ENCODE measurements at places on chromosomes 2 and 18.

GRCh38 chr2:84781942-84782716, 98.8 kb downstream of the TRABD2A start:
- no peak for DNase-seq

- DNase-seq: no peak
Observed at GRCh38 chr18:49751427-49752094, 61.8 kb downstream of the ACAA2 start.

DNA sequence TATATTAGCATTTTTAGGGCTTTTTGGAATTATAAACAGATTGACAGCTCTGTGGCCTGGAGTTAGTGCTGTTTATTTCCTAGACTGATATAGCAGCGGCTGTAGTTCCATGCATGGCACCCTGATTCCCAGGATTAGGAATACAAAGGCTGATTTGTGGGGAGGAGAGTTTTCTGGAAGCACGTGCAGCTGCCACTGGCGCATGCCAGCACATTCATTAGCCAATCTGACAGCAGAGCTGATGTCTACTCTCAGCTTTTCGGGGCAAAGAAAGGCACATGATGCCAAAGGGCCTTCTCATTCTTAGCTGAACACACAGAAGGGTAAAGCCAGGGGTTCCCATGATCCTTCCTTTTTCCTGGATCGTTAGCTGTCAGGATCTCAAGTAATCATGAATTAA, 45.7 kb upstream of the RAPH1 start:
- DNase-seq: no peak

DNA sequence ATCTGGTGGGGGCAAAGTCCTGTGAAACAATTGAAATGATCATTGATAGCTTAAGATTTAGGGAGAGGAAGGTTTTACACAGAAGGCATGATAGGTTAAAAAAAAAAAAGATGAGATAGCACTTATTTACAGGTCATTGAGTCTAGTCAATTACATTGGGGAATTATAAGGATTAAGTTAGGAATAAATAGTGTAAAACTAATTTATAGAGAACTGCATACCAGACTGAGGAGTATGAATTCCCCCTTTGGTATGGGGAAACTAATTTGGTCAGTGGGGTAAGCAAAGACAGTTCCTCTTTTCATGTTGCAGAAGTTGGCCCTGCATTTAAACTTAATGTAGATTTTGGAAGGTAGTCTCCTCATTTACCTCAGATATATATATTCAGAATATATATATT, 10.8 kb downstream of the GLS start:
- DNase-seq: no peak

DNA sequence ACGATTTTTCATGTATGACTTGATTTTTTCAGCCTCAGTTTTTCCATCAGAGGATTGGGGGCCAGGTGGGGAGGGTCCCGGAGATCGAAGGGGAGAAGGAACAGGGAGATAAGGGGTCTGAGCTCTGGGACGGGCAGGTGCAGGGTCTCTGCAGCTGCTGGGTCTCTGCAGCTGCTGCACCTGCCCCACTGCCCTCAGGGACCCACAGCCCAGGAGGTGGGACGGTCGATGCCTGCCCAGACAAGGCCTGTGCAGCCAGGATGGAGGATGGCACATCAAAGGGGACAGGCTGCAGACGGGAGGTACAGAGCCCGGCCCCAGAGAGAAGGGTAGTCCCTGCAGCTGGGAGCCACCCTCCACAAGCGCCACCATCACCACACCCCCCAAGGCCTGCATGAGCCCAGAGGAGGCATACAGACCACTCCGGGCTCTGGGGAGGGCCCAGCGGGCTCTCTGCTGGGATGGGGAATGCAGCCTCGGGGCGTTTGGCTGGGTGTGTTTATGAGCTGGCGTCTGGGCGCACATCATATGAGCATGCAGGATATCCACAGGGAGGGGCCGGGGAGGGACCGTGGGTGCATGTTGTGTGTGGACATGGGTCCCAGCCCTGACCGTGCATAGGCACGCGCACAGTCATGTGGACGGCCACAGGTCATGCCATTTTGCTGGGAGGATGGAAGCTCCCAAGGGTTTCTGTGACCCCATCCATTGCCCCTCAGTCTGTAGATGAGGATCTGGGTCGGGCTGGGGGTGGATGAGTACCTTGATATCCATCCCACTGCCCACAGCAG, 34.9 kb upstream of the GPC1 start:
- no peak for DNase-seq
